ENCODE measurements at places on chromosomes 7 and 10.

GRCh38 chr7:35038354-35038753 lies 1.1 kb upstream of the DPY19L1 start:
- DNase-seq: no peak

DNA sequence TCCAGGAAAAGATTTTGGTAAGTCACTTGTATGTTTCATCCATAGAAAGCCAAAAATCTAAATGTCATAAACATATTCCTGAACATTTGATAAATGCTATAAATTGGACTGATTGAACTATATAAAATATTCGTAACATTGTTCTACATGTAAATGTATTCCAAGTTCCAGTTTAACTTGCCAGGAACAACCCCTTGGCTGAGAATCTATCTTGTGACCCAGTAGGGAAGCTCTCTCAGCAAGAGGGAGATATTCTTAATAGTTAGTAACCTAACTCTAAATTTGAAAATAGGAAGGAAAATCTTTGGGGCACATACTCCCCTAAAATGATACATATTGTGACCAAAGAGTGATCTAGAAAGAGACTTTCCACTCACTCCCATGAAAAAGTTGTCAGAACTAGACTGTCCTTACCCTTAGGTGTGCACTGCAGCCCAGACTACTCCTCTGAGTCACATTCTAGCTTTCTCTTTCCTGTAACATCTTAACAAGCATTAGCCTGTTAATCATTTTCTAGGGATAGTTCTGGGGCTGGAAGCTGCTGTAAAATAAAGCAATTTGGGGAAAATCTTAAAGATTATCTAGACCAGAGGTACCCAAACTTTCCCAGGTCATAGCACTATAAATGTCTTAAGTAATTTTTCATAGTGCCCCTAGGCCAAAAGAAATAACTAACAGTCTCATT lies 73.7 kb upstream of the SKAP2 start:
- DNase-seq: no peak

DNA sequence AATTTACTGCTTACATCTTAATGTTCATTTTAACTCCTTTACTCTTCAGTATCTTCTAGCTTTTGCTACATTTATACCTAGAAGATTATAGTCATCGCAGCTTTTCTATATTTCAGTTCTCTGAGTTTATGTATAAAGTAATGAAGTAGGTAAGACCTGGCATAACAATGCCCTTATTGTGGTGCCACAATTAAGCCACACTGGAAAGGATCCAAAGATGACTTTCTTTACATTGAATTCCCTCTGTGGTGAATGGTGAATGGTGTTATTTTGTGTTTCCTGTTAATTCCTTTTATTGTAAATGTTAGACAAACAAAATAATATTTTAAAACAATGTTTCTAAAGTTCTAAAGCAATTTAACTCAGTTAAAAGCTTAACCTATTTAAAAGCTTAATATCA lies 36.2 kb downstream of the SEMA3D start:
- no peak for DNase-seq

GRCh38 chr7:11410656-11411644 lies 421.0 kb downstream of the THSD7A start:
- no peak for DNase-seq

DNA sequence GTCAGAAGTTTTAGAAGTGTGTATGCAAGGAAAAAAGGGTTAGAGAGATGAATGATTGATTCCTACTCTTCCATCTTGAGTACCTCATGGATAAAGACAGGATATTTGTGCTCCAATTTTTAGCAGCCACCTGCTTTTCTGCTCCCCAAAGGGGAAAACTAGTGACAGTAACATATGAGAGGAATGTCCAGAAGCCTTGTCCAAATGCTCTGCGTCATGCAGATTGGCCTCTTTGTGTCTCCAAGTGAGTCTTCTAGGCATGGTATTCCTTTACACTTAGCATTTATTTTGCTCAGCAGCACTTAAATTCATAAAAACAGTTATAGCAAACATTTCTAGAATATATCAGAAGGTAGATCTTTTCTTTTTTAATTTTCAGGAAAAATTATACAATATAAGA lies 306.8 kb downstream of the CNTNAP2 start:
- no peak for DNase-seq

DNA sequence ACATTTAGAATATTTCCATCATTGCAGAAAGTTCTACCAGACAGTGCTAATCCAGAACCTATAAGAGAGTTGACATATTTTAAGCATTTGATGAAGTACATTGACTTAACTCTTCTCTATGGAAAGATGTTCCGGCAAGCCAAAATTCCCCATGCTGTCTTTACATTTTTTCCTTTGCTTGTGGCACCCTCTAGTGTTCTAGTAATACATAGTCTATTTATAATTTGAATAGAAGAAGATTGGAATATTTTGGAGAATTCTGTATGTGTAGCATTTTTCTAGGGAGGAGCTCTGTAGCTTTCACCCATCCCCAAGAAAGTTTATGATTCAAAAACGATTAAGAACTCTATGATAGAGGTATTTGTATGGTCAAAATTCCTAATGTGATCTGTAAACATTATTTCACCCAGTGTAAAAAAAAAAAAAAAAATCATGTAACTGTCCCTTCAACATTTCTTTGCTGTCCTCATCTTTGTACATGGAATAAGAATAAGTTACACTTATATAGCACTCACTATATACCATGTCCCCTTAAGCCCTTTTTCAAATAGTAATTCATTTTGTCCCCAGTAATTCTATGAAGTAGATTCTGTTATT lies 33.2 kb downstream of the NRF1 start:
- DNase-seq: no peak
